ENCODE measurements at places on chromosomes 16 and 17.

DNA sequence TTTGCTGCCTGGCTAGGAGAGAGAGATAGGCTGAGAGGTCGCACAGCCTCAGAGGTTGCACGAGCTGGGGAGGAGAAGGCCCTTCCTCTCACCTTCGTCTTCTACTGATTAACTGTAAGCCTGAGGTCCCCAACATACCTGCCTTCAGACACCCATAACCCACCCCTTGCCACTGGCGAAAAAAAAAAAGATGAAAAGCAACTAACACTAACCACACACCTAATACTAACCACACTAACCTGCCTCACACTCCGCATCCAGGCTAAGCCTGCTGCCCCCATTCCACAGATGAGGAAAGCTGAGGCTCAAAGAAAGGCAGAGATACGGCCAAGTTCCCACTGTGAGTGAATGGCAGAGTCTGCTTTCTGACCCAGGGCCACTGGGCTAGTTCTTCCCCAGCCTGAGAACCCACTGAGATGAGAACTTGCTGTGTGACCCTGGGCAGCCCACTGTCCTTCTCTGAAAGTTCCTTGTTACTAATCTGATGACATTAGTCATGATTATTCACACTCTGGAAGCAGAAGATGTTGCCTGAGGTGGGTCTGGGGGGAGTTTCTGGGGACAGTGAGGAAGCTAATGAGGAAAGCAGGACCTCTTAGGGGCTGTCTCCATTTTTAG lies 4.6 kb downstream of the IL21R start:
- DNase-seq, result no peak

GRCh38 chr16:87780385-87780989 lies 14.7 kb upstream of the KLHDC4 start:
- DNase-seq, result no peak

DNA sequence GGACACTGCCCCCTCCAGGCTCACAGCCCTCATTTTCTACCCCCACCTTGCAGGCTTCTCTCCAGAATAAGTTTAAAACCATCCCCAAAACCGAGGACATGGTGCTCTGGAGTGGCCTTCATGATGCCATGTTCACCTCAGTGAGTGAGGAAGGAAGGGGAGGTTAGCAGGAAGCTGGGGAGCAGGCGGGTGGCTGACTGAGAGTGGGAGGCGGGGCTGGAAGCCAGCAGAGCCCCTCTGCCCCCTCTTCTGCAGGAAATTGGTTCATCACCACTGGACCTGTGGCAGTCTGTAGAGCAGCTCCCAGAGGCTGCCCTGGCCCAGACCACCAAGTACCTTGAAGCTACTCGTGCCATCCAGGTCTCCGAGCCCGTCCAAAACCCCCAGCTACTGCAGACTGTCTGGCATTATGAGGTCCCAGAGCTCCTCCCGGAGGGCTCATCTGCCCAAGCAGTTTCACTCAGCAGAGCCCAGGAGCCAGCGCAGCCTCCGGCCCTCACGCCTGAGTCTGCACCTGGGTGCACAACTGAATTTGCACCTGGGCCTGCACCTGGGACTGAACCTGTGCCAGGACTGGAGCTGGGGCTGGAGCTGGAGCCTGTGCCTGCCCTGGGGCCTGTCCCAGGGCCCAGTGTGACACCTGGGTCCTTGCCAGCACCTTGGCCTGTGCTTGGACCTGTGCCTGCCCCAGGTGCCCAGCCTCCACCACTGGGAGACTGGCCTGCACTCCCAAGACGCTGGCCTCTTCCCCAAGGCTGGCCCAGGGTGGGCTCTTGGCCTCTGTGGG lies 19.0 kb downstream of the C16orf96 start:
- no peak for DNase-seq

- no peak for DNase-seq
Measured at GRCh38 chr17:18324140-18325050, 9.3 kb downstream of the SMCR8 start.

- DNase-seq, result no peak
Measured at GRCh38 chr17:1027044-1027443, 30.1 kb downstream of the TIMM22 start.

- no peak for DNase-seq
Measured at GRCh38 chr17:41448506-41448905, 7.7 kb upstream of the KRT38 start.

DNA sequence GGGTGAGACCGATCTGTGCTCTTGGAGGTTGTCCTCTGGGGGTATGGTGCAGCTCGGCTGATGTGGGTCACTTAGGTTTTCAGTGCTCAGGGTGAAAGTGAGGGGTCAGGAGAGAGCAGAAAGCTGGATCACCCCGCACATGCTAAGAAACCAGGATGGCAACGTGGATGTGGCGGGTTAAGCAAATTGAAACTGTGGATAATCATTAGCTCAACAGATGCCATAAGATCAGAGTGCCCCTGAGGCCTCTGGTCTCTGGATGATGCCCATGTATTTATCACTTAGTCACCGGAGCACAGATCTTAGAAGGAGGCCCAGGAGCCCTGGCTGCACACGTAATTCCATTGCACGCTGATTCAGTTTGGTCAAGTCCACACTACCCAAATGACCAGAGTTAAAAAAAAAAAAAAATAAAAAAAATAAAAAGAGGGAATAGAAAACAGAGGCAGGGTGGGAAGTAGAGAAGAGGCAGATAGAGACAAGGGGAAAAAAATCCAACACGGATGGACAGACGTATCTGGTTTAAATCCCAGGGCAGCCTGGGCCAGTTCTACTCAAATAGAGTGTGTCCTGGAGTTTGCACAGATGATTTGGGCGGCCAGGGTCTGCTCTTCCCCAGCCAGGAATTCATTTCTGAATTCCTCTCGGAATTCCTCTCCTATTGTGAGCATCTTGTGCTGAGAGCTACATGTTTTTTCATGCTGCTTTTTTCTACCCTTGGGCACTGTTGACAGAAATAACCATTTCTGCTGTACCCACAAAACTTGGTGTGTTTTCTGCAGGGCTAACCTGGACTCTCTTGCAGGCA lies 378.3 kb downstream of the CPPED1 start:
- DNase-seq, result no peak

GRCh38 chr17:8713878-8714277 lies 30.8 kb downstream of the CCDC42 start:
- no peak for DNase-seq

- no peak for DNase-seq
Measured at GRCh38 chr16:4382795-4383357, 11.2 kb downstream of the VASN start.

DNA sequence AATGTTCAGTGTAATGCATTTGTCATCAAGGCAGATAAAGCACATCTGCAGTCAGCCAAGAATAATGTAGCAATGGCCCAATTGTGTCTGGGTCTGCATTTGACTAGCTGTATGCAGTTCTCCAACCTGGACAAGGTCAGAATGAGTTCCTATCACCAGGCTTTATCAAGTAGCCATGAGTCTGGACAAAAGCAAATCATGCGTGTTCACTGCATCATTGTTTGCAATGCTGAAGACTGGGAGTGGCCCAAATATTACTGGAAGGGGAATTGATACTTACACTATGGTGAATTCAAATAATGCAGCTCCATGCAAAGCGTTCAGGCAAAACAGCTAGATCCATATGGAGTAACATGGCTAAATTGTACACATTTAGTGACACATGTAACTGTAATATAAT lies 250.9 kb downstream of the TOX3 start:
- DNase-seq, result no peak

DNA sequence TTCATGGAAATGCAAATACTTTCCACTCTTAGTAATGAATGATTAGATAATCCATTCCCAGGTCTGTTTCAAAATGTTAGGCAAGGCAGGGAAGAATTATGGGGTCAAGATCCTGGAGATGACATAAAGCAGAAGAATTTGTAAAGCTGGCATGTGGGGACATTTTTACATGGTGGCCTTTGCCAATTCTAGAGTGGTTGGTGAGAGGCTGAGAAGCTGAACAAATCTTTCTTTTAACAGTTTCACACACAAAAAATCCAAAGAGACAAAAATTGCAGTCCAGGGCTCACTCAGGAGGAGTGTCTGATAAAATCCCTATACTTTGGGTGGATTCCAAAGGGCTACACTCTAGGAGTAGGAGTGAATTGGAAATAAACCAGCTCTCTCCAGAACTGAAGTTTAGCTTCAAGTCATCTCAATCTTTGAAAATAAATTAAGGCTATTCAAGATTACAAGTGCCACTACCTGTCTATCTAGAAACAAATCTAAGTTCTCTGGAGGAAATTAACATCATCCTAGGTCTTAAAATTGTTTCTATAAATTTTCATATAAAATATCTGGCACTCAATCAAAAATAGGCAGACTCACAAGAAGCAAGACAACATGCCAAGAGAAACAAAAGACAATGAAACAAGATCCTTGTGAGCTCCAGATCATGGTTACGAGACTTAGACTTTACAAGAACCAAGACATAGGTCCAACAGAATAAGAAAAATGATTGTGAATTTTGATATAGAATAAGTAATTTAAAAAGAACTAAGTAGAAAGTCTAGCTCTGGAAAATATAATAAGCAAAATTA lies 113.0 kb upstream of the AXIN2 start:
- no peak for DNase-seq

GRCh38 chr16:67562918-67563707 lies 787 bp downstream of the CTCF start:
- DNase-seq, result peak; percentile 53

GRCh38 chr16:50061326-50061725 lies 4.4 kb upstream of the HEATR3 start:
- DNase-seq, result no peak

DNA sequence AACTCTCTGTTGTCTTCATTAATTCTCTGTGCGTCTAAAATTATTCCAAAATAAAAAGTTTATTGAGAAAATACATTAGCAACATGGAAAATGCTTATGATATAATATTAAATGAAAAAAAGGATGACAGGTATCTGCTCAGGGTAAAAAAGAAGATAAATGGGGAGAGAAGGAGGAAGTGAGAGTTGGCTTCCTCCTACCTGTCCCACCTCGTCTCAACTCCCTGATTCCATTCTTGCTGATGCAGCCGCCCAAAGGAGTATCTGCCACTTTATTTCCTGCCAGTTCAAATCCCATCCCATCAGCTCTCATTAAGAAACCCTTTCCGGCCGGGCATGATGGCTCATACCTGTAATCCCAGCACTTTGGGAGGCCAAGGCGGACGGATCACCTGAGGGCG lies 72.5 kb upstream of the ALOX12 start:
- no peak for DNase-seq

GRCh38 chr17:37359682-37360188 lies 16.1 kb upstream of the C17orf78 start:
- DNase-seq, result no peak

DNA sequence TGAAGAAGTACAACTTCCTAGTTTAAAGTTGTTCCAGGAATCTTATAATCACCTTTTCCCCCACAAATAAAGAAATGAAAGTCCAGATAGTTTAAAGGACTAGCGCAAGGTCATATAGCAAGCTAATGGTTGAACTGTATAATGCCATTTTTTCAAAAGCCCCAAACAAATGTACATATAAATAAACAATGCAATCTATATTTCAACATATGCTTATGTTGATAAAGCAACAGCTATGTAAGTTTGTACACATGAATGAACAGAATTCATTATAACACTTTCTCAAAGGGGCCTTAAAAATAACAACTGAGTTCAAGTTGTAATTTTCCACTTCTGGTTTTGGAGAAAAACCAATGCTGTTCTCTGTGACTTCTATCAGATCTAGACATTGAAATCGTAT lies 1628.6 kb downstream of the CDH8 start:
- DNase-seq, result no peak

DNA sequence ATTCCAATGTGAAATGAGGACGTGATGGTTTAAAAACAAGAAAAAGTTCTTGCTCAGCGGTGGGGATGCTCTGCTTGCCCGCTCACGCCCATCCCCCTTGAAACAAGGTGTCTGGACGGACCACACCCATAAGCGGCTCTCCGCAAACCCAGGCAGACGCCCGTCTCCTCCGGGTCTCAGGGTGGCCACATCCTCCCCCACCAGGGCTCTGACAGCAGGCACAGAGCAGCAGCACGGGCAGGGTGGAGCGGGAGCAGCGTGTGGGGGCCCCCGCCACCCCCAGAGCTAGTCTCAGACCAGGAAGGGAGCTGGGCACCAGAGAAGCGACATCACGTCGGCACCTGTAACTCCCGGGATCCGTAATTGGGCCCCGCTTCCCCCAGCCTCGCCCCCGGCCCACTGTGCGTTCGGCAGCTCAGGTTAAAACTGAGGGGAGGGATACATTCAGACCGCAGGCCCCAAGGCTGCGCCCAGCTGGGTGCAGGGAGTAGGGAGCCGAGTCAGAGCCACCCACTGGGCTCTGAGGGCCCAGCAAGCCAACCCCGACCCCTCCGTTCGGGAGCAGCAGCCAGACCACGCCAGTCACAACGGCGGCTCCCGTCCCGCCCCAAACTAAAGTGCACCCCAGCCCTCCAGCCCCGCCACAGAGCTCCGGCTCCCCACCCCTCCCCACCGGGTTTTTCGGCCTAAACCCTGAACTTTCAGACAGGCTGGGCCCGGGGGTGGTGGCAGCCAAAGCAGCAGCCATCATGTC lies 22.0 kb downstream of the CLUH start:
- DNase-seq, result no peak

GRCh38 chr17:14622615-14623101 lies 321.8 kb downstream of the HS3ST3B1 start:
- DNase-seq, result no peak

DNA sequence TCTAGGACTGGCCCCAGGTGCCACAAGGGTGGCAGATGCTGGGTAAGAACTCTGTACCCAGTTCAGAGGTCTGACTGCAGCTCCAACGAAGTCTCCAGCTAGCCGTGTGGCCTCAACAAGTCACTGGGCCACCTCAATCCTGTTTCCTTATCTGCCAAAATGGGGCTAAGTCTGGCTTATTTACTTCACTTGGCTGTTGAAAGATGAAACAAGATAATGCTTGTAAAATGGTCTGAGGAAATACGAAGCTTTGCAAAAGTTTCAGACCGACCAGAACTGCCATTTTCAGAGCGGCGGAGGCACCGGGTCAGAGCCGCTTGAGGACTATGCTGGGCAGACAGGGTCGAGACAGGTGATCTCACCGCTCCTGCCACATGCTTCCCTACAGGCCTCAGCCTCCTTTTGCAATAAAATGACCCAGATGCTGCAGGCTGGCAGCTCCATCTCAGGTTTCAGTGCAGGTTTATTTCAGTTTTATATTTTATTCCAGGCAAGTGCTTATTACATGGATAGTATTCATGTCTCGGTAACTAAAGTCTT lies 17.2 kb downstream of the MNT start:
- no peak for DNase-seq

GRCh38 chr16:74605332-74605731 lies 1.6 kb downstream of the GLG1 start:
- DNase-seq, result no peak

DNA sequence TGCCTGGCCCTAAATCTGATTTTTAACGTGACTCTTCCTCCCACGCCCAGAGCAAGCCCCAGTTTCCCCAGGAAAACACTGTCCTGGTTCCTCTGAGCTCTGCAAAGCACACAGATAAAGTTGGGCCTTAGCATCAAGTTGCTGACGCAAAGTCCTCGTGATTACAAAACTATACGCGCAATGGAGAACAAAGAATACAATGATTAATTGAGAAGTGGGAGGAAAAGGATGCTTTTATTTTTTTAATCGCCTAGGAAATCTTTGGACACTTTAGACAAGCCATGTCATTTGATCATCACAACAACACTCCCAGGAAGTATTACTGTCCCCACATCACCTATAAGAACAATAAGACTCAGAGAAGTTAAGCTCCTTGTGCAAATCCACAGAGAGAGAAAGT lies 30.5 kb upstream of the CES5A start:
- no peak for DNase-seq

Measured in muscle of arm (tissue), 14 donors.